ENCODE measurements at places on chromosomes 6 and 20.

DNA sequence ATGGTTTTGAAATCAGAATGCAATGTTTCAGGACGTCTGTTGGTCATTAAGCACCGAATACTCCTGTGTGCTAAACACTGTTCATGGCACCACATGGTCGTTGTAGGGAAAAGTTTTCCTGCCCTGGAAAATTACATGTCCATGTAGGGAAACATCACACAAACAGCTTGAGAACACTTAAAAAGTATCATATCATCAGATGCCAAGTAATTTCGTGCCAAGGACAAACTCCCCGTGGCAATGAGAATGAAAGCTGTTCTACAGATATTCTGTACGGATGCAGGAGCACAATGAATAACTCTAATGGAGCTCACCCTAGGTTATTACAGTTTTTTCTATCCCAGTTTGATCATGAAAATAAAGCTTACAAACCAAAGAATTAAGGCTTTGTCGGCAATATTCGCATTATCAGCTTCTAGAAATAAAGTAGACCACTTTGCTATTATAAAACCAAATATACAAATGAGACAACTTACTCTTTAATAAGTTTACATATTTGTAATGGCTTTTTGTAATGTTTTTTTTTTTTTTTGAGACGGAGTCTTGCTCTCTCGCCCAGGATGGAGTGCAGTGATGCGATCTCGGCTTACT is 4.6 kb upstream of the DST start:
- no peak for DNase-seq

DNA sequence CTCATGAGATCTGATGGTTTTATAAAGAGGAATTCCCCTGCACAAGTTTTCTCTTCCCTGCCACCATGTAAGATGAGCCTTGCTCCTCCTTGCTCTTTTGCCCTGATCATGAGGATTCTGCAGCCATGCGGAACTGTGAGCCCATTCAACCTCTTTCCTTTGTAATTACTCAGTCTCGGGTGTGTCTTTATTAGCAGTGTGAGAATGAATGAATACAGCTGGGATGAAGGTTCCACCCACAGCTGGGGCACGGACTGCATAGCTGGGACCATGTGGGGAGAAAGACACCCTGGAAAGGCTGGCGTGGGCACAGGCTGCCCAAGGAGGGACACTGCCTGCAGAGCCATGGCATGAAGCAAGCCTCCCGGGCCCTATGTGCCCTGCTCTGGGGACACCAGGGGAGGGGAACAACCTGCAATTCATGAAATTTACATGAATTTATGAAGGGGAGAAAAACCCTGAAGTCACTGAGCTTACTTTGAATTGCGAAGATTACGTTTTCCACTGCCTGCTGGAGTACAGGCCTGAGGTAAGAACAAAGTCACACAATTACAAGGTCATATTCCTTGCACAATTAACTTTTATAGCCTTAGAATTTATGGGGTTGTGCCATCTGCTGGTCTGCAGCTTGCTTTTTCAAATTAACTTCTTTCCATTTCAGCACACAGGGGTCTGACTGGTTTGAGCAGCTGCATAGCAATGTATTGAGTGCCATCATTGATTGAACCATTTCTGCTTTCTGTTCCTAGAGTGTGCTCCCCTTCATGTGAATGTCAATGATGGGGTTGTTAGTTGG is 46.2 kb downstream of the SLC22A1 start:
- DNase-seq = no peak

DNA sequence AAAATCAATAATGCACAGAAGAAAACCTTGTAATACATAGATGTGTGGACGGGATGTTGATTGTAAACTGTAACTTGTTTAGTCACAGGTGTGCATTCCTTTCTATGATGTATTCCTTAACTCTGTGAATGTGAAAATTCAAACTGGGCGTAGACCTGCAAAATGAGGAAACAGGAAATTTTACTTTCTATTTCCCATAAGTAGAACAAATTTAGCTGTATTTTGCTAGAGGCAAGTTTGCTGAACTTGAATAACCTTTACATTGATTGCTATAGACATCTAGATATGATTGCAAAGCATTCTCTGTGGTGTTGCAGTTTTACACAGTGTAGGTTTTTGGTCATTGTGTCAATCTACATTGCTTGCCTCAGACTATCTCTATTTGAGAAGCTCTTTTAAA is 368.4 kb upstream of the MAN1A1 start:
- DNase-seq = no peak

DNA sequence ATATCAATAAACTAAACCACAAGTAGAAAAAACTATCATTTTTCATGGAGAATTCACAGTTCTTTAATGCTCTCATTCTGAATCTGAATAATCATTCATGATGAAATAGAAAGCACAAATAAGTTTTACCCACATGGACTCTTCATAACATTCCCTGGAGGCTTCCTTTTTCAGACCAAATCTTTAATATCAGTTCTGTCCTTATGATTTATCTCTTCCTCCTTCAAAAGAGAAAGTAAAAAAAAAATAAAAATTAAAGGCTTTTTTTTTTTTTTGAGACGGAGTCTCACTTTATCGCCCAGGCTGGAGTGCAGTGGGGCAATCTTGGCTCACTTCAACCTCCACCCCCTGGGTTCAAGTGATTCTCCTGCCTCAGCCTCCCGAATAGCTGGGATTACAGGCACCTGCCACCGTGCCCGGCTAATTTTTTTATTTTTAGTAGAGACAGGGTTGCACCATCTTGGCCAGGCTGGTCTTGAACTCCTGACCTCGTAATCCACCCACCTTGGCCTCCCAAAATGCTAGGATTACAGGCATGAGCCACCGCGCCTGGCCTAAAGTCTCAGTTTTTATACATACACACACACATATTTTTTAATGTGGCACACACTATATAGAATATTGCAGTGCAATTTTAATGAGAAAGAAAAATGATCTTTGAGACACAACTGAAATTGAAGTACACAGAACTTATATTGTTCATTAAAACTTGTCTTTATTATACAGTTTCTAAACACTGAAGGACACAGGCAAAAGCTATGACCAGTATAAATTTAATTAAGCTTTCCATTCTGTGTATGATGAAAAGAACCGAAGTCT is 31.9 kb upstream of the ZNF217 start:
- no peak for DNase-seq

DNA sequence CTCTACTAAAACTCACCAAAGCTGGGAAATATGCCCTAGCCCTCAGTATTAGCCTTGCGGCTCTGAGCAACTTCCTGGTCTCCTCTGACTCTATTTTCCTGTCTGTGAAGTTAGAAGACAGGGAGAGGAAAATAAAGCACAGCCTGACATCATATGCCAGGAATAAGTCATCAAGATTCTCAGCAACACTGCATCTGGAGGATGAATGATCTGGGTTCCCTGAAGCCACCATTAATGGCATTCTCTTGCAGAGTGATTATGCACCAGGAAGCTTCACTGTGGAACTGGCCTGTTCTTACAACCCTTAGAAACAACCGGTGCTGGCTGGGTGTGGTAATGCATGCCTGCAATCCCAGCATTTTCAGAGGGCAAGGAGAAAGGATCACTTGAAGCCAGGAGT is 12.4 kb downstream of the ADGRF5 start:
- no peak for DNase-seq

- no peak for DNase-seq
Measured at GRCh38 chr6:30515106-30515505, 25.8 kb downstream of the HLA-E start.

- DNase-seq = no peak
Measured at GRCh38 chr20:35881676-35882075, 72.6 kb downstream of the SCAND1 start.

GRCh38 chr6:81340946-81341345 is 411.5 kb downstream of the TENT5A start:
- DNase-seq = no peak
